Activated CD4-positive, alpha-beta memory T cell treated with anti-CD3 and anti-CD28 coated beads, Interleukin-2, amount 10 ng/mL, durations not matched to agents 7 days and 5 days (primary cell): ENCODE measurements at places on chromosomes 5 and 9.
A peak's percentile ranks its signal among the peaks of the same experiment; 100 is the strongest.

DNA sequence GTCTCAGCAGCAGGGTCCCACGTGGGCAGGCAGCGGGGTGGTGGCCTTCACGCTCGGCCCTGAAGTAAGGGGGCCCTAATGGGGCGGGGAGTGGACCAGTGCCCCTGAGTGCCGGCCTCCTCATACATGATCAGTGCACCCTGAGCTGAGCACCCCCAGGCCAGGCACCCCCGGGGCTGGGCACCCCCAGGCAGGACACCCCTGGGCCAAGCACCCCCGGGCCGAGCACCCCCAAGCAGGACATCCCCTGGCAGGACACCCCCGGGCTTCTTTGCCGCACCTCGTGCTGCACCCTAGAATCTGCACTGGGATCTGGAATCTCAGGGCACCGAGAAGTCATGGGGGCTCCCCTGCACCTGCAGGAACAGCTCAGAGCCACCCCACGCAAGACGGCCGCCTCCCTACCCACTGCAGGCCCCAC, 51.4 kb downstream of the EXD3 start:
- H3K27me3 ChIP-seq = no peaks in the 10 kb centered on the region
- no peaks in the 10 kb centered on the region for H3K36me3 ChIP-seq

DNA sequence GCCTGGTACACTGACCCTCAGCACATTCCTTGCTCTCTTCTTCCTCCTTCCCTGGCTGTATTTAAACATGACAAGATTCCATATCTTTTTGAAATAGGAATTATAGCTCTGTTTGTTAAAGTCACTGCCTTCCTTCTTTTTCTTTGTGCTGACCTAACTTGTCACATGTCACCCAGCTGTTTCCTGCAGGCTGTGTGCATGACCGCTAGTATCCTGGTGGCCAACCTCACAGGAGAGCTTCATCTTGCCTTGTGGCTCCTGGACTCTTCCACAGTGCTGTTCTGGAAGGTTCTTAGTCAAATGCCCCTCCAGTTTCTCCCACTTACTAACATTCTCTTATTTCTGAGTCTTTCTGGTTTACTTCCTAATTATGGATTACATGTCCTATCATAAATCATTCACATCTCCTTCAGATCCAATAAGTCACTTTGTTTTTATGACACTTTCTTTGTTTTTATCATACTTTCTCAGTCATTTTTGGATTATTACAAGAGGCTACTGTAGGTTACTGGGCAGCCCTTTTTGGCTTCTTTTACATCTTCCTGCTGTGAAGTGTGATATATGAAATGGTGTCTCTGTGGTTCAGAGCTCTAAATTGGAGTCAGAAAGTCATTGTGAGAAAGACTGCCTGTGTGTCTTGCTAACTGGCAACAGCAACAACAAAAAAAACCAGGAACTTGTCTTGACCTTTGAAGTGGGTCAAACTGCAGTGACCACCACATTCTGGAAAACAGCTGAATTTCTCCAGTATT, 463.6 kb upstream of the DAP start:
- no peak for DNase-seq
- no peaks in the 10 kb centered on the region for H3K27me3 ChIP-seq
- H3K27ac ChIP-seq = no peak overlapping the region

GRCh38 chr5:33758737-33759136, 133.1 kb downstream of the ADAMTS12 start:
- no peaks in the 10 kb centered on the region for H3K27me3 ChIP-seq
- no peak overlapping the region for H3K4me3 ChIP-seq
- H3K4me1 ChIP-seq = no peaks in the 10 kb centered on the region
- H3K36me3 ChIP-seq = no peaks in the 10 kb centered on the region
- no peak for DNase-seq
- H3K27ac ChIP-seq = no peak overlapping the region

DNA sequence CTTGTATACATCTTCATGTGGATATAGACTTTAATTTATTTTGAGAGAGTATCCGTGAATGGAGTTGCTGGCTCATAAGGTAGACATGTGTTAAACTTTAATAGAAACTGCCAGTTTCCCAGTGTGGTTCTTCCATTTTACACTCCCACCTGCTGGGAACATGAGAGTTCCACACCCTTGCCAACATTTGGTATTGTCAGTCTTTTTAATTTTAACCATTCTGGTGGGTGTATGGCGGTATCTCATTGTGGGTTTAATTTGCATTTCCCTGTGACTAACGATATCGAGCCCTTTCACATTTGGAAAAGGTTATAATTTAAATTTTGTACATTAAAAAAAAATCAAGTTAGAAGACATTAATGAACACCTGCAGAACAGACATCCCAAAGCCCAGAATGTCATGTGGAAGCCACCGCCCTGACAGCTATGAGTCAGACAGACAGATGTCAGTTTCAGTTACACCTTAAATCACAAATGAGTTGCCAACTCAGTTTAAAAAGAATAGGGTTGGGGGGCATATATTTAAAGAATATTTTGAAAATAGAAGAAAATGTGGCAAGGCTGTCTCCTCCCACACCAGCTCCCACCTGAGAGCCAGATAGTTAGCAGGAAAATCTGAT, 36.9 kb downstream of the ANKRD33B start:
- H3K4me3 ChIP-seq = no peak overlapping the region
- H3K27me3 ChIP-seq = peaks cover 1% of the 10 kb centered on the region
- DNase-seq = peak; percentile 28
- no peak overlapping the region for H3K27ac ChIP-seq

GRCh38 chr9:108861464-108861863, 602 bp upstream of the ACTL7A start:
- H3K27ac ChIP-seq = no peak overlapping the region
- no peak overlapping the region for H3K4me3 ChIP-seq
- H3K4me1 ChIP-seq = no peaks in the 10 kb centered on the region
- H3K27me3 ChIP-seq = no peaks in the 10 kb centered on the region
